ENCODE measurements at places on chromosomes 2 and 18.

GRCh38 chr2:6793913-6794312 is 71.8 kb downstream of the CMPK2 start:
- no peak for DNase-seq

DNA sequence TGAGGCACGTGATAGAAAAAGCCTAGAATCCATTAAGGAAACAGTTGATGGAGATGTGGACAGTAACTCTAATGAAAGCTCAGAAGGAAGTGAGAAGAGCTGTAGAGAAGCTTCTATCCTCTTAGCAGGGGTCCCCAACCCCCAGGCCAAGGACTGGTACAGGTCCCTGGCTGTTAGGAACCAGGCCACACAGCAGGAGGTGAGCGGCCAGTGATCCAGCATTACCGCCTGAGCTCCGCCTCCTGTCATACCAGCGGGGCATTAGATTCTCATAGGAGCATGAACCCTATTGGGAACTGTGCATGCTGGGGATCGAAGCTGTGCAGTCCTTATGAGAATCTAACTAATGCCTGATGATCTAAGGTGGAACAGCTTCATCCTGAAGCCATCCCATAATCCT is 8.7 kb upstream of the IMP4 start:
- no peak for DNase-seq

GRCh38 chr2:75324861-75325284 is 125.6 kb upstream of the TACR1 start:
- no peak for DNase-seq

- no peak for DNase-seq
These were observed 28.3 kb upstream of the SNED1 start for GRCh38 chr2:240970104-240970503.

DNA sequence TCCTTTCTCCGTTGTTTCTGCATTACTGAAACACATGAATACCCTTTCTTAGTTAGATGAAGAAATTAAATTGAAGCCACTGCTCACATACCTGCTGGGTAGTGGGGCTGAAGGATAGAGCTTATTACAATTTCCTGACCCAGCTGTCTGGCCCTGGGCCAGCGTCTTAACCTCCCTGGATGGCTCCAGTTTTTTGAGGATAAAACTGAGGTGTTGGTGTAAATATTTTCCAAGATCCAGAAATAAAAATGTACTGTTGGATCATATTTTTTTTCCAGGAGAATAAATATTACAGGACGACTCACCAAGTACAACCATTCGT is 3.5 kb downstream of the RNF144A start:
- no peak for DNase-seq

- DNase-seq: no peak
These were observed 111.6 kb upstream of the TACR1 start for GRCh38 chr2:75310876-75311275.

Measured in substantia nigra (tissue), 51 donors.